ENCODE measurements at places on chromosomes 11 and 22. TPM values are rescaled to one million over a fixed set of nuclear protein-coding genes. Genes with fewer than 3 reads are reported as not detected.

DNA sequence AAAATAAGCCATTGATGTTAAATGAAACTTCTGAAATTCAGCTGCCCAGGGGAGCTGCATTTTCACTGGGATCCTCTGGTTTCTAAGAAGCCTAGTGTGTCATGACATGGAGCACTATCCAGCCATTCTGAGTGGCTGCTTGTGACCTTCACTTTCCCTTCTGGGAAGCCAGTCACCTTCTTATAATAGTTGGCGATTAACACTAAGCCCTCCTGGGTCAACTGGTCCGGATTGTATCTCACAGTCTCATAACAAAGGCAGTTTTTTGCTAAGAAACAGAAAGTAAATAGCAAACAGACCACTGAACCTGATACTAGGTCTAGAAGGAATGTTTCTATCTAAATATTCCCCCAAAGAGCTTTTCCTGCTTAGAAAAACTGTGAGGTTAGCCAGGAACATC is 7.9 kb downstream of the CSRP3 start:
- no peak for DNase-seq

DNA sequence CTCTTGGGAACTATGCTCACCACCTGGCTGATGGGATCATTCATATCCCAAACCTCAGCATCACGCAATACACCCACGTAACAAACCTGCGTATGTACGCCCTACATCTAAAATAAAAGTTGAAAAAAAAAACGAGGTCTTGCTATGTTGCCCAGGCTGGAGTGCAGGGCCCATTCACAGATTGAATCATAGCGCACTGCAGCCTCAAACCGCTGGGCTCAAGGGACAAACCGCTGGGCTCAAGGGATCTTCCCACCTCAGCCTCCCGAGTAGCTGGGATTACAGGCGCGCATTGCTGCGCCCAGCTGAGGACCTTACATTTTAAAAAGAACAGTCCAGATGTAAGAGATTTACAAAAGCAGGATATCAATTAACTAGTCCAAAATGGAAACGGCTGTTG is 41.9 kb upstream of the EMID1 start:
- DNase-seq, result no peak

DNA sequence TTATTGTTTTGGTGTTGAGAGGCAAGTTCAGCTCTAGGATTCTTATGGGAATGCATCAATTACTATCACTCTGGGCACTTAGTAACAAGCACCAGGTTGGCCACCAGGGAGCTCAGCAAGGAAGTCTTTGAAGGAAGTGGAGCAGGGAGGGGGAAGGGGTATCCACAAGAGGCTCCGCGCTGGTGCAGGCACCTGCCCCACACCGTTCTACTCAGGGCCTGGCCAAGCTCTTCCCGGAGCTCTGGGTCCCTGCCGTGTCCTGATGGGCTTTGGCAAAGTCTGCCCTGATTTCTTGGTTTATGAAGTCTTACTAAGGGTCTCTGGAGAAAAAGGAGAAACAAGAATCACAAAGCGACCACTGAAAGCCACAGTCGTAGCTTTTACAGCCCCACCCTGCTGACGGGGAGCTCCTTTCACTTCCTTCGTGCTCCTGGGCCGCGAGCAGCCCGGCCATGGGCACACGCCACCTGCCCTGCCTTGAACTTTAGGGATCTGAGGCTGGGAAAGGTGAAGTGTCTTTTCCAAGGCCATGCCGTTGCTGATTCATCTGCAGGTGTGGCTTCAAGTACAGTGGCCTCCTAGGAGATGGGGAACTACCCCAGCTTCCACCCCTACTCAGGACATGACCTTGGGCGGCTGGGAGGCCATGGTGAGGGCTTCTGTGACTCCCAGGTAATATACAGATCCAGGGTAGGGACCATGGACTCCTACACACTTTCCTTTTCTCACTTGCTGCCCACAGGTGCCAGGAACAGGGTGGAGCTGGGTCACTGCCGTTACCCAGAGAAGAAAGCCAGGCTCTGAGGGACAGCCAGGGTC is 15.9 kb upstream of the LRRC32 start:
- DNase-seq, result no peak

- DNase-seq, result no peak
Measured at GRCh38 chr22:34950489-34950888, 115.5 kb upstream of the ISX start.

FAM181B gene
- total RNA-seq, result not detected

KDM4F gene
- not detected for total RNA-seq

CRYAB gene
- 0.67 TPM for total RNA-seq
